Epithelial cell of proximal tubule (primary cell): ENCODE measurements at places on chromosomes 3 and 15. TPM values are rescaled to one million over a fixed set of nuclear protein-coding genes. Genes with fewer than 3 reads are reported as not detected.

FAM107A gene
- 0.22 and 1.3 TPM in 2 replicates for total RNA-seq

AGBL1 gene
- total RNA-seq = not detected in 2 replicates

FGF7 gene
- 0.07 TPM in 1 of 2 replicates, not detected in the other for total RNA-seq

DNA sequence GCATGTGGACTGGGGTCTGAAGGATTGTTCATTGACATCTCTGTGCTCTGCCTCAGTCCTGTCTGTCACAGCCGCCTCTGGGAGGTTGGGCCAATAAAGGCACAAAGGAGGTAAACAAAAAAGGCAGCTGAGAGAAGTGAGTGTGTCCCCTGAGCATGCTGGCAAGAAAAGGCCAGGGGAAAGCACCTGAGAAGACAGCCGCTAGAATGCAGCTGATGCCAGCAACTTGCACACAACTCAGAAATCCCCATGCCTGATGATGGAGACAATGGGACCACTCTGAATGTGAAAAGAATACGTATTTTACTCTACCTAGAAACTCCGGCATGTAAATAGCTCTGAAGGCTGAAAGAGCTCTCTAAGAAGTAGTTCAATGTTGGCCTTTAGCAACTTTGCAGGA is 118.7 kb downstream of the KCNH8 start:
- DNase-seq = no peak

GRCh38 chr3:119279584-119280243 is 14.5 kb upstream of the ARHGAP31 start:
- no peak for DNase-seq

DNA sequence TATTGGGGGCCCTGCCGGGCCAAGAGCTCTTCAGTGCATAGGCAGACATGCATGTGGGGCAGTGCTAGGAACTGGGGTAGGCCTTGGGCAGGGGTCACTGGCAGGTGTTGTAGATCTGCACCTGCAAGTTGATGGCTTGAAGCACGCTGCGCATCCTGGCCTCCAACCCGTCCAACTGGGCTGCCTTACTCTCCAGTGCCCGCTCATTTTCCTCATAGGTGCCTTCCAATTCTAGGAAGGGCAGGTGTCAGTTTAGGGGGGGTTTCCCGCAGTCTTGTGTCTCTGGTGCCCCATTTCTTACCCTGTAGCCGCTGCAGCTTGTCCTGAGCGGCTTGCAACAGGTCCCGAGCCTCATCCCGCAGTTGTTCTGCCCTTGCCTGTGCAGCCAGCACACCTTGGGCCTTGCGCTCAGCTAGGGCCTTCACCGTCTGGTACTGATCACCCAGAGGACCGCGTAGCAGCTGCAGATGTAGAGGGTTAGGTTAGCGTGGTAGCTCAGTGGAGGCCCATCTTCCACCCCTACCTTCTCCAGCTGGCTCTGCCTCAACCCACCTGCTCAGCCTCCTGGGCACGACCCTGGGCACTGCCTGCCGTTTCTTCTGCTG is 611 bp upstream of the USP19 start:
- no peak for DNase-seq

GRCh38 chr3:118641608-118642007 is 393.0 kb downstream of the IGSF11 start:
- DNase-seq = no peak

- DNase-seq = no peak
Observed at GRCh38 chr15:42066764-42067415, 27.5 kb downstream of the PLA2G4D start.
